NCI-H774 (cell line): ENCODE measurements at places on chromosomes 13 and 19.

DNA sequence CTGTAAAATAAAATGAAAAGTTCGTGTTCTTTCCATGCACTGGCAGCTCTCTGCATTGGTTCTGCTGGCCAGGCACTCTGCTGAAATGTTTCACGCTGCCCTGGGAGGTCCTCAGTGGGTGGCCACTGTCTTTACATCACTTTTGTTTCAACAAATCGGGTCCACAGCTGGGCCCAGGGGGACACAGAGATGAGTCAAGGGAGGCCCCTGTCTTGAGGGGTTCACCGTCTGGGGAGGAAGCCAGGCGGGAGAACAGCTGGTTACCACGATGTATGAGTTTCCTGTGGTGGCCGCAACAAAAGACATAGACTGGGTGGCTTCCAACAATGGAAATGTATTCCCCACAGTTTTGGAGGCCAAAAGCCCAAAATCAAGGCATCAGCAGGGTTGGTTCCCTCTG lies 5.1 kb upstream of the KLF2 start:
- no peak for DNase-seq

- DNase-seq, result no peak
Measured at GRCh38 chr19:40583283-40583682, 6.6 kb downstream of the SHKBP1 start.

- DNase-seq, result no peak
Measured at GRCh38 chr19:31675193-31675913, 326.1 kb upstream of the TSHZ3 start.

- peak; percentile 38 for DNase-seq
Measured at GRCh38 chr13:30196025-30196424, 111.3 kb downstream of the KATNAL1 start.

- DNase-seq, result peak; percentile 26
Measured at GRCh38 chr13:114021464-114022308, 47.8 kb upstream of the C13orf46 start.

DNA sequence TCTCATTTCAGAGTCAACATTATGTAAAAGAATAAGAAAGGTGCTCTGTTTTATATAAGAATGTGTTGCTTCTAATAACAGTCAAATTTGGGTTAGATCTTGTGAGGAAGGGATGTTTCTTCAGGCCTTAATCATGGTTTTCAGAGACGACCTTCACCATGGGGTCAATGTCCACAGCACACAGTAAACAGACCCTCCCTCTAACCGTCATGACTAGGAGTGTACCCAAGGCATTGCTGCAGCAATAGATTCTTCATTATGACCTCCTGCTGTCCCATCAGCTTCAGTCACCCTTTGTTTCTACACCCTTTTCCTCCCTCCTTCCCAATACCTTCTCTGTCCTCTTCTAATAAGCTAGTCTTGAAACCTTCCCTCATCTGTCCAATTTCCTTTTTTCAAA lies 15.7 kb downstream of the SERPINE3 start:
- no peak for DNase-seq

DNA sequence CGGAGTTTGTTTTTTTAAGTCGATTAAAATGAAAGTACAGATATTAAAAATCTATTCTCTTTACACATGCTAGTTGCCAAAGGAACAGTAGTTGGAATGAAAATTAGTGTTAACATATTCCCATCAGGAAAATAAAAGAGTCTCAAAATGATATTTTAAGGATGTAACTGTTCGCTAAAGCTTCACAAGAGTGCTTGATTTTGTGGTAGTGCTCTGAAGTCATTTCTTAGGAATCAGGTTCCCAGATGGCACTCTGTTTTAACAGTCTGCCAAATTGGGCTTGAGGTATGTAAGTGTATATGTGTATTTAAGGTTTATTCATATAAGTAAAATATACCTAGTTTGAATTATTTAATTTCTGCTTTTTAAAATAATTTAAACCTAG lies 128.8 kb downstream of the LMO7 start:
- no peak for DNase-seq

- DNase-seq, result no peak
Measured at GRCh38 chr13:54934121-54934520, 1905.5 kb downstream of the OLFM4 start.

- DNase-seq, result no peak
Measured at GRCh38 chr19:1227304-1228054, 10.3 kb downstream of the CBARP start.

DNA sequence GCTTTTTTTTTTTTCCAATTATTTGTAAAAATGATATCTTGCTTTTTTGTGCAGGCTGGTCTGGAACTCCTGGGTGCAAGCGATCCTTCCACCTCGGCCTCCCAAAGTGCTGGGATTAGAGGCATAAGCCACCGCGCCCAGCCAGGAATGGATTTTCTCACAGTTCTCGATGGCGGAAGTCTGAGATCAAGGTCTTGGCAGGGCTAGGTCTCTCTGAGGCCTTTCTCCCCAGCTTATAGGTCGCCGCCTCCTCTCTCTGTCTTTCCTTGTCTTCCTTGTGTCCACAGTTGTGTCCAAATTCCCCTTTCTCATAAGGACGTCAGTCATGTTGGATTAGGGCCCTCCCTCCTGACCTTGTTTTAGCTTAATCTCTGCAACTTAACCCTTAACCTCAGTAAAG lies 200.5 kb downstream of the UQCRFS1 start:
- no peak for DNase-seq

GRCh38 chr19:3062165-3063105 lies at the start of gene TLE5:
TLE5 (minus strand) TSS chr19:3062495; CDS start chr19:3062200, 295 bp downstream.
- DNase-seq, result peak; percentile 60

GRCh38 chr13:94595001-94595949 lies 677 bp downstream of the TGDS start:
- no peak for DNase-seq

GRCh38 chr13:26021956-26022355 lies 29.9 kb downstream of the SHISA2 start:
- DNase-seq, result no peak

- peak; percentile 84 for DNase-seq
Measured at GRCh38 chr19:14072535-14073260, at the start of gene MISP3. MISP3 (plus strand) TSS chr19:14072786; CDS start chr19:14073310, 524 bp downstream.

- DNase-seq, result peak; percentile 94
Measured at GRCh38 chr13:106536244-106537034, 977 bp upstream of the EFNB2 start.

- DNase-seq, result no peak
Measured at GRCh38 chr13:21321269-21321668, 137.8 kb downstream of the ZDHHC20 start.

GRCh38 chr13:59495936-59496512 lies 667.7 kb downstream of the DIAPH3 start:
- DNase-seq, result no peak
